Brain microvascular endothelial cell (primary cell): ENCODE measurements at places on chromosomes 2 and 18.

DNA sequence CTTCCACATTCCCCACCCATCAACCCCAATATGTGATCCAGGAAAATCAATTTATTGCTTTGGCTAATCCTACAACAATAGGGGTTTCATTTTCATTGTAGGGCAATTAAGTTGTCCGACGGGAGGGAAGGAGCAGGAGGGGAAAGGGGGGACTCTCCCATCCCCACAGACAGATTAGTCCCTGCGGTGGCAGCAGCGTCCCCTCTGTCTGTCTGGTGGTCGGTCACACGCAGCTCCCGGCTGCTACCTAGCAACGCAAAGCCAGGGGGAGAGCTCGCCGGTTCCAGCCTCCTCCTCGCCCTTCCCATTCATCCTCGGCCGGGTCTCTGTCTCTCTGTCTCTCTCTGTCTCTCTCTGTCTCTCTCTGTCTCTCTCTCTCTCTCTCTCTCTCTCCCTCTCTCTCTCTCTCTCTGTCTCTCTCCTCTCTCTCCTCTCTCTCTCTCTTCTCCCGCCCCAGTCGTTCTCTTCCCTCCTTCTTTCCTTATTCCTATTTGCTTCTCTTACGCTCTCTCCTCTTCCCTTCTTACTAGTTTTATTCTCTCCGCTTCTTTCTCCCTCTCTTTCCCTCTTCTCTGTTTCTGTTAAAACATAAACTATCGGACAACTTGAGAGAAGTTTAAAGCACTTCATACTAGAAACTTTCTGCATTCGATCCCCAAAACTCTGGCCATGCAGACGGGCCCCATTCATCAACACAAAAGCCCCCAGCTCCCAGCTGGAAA, 1.2 kb downstream of the LRP2 start:
- DNase-seq = no peak

DNA sequence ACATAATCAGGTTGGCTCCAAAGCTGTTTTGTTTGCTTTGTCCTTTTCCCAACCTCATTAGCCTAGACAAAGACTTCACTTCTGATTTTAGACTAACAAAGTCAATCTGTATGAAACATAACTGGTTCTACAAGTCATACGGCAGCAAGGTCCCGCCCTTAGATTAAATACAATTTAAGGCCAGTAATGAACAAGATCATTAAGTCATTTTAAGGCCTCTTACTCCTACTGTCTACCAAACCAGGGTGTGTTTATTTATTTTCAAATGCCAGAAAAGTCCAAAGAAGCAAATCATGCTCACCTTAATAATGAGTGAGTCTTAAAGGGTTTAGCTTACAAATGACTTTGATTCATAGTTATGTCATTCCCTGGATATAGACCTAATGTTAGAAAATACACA, 148.4 kb upstream of the ACVR2A start:
- DNase-seq = no peak

DNA sequence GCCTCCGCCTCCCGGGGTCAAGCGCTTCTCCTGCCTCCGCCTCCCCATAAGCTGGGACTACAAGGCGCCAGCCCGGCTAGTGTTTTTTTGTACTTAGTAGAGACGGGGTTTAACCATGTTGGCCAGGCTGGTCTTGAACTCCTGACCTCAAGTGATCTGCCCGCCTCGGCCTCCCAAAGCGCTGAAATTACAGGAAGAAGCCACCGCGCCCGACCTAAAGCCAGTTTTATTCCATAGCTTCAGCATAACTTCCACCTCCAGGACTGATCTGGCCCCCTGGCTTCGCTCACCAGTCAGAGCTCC, 783 bp upstream of the TXNL4A start:
- DNase-seq = no peak

DNA sequence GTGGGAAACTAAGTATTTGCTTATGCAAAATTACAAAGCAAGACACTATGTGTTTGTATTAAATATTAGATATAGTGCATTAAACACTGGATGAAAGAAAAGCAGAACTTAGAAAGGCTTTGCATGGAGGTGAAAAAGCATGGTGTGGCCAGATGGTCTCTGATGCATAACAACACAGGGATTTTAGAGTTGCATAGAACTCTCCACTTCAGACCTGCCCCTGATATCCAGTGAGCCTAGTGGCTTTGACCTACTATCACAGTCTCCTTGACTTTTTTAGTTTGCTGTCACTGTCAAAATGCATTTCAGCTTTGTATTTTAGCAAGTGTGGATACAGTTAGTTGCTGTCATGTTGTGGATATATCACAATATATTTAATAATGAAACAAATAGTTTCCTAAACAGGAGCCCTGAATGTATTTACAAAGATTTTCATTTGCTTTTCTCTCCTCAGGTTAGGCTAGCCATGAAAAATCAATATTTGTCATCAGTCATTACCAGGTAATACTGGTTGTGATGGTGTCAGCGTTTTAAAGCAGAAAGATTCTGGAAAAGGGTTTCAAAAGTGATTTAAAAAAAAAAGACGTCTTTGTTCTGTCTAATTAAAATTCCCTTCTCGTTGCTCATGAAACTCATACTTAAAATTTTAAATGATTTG, 5.2 kb downstream of the CSRNP3 start:
- no peak for DNase-seq

DNA sequence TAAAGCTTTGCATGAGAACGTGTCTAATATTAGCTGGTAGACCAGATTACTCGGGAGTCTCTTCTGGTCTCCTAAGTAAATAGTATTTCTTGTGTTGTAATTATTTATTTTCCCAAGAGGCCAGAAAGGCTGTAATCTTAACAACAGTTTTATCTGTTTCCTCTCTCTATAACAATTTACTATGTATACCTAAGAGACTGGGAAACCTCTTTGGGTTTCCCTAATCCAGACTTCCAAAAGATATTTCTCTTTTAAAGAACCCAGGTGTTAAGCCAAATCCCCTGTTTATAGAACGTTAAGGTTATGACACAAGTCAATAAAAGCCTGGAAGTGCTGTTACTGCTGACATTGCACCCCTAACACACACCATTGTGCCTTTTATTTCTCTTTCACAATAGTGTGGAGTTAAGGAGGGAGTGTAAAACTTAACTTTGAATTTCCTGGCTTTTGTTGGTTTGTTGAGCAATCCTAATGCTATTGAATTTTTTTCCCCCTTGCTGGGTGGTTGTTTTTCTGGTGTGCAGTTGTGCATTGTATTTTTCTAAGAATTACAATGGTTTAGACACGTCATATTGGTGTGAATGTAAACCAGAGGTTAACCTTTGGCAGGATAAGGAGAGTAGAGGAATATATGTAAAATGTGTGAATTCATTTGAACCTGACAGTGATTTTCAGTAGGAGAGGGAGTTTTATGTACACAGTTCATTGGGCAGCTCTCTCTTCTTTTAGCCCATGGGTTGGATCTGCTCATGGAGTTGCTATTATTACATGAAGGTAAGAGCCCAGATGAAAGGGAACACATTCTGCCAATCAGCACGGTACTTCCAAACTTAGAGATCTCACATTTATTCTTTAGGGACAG, 192.8 kb downstream of the MTX2 start:
- DNase-seq = peak; percentile 12
